Stimulated activated CD8-positive, alpha-beta memory T cell treated with anti-CD3 and anti-CD28 coated beads, Interleukin-15, amount 100 ng/mL, for 4 hours (primary cell): ENCODE measurements at places on chromosomes 2 and 18.

DNA sequence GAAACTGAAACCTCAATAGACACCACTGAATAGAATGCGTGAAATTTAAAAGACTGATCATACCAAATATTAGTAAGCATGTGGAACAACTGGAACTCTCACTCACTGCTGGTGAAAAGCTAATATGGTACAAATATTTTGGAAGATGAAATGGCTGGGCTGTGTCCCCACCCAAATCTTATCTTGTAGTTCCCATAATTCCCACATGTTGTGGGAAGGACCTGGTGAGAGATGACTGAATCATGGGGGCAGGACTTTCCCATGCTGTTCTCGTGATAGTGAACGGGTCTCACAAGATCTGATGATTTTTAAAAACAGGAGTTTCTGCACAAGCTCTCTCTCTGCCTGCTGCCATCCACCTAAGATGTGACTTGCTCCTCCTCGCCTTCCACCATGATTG is 32.0 kb upstream of the MYCN start:
- no peak for DNase-seq

GRCh38 chr2:151632993-151633565 is 101.2 kb downstream of the NEB start:
- DNase-seq = no peak

DNA sequence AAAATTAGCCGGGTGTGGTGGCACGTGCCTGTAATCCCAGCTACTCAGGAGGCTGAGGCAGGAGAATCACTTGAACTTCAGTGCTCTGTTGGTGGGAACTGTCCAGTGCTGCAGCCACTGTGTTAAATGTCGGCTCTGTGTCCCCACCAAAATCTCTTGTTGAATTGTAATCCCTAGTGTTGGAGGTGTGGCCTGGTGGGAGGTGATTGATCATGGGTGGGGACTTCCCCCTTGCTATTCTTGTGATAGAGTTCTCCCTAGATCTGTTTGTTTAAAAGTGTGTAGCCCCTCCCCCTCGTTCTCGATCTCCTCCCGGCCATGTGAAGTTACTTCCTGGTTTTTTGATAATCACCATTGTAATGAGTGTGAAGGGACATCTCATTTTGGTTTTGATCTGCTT is 9.8 kb upstream of the RPL31 start:
- DNase-seq = no peak

- DNase-seq = no peak
Observed at GRCh38 chr2:239370876-239371725, 29.7 kb downstream of the HDAC4 start.

GRCh38 chr2:39593439-39594393 is 72.0 kb upstream of the TMEM178A start:
- no peak for DNase-seq

DNA sequence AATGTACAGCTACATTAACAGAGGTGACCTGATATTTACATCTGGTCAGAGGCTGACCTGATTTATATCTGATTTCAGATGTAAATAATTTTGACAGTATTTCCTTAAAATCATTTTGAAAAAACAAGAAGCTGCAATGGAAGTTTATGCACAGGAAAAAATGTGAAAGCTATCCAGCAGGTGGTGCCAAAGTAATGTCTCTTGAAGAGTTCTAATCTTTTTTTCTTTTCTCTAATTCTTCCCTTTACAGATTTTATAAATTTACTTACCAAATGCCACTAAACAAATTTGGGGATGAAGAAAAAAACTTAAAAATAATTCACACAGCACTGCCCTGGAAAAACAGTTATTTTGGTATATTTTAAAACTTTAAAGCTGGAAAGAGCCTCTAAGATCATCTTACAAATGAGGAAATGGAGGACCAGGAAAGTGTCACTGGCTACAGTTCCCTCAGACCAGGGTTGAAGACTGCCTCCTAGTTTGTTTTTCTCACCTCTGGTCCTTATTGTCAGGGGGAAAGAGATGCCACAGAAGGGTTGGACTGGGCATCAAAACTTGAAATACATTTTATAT is 16.4 kb upstream of the FBLN7 start:
- DNase-seq = peak; percentile 19

DNA sequence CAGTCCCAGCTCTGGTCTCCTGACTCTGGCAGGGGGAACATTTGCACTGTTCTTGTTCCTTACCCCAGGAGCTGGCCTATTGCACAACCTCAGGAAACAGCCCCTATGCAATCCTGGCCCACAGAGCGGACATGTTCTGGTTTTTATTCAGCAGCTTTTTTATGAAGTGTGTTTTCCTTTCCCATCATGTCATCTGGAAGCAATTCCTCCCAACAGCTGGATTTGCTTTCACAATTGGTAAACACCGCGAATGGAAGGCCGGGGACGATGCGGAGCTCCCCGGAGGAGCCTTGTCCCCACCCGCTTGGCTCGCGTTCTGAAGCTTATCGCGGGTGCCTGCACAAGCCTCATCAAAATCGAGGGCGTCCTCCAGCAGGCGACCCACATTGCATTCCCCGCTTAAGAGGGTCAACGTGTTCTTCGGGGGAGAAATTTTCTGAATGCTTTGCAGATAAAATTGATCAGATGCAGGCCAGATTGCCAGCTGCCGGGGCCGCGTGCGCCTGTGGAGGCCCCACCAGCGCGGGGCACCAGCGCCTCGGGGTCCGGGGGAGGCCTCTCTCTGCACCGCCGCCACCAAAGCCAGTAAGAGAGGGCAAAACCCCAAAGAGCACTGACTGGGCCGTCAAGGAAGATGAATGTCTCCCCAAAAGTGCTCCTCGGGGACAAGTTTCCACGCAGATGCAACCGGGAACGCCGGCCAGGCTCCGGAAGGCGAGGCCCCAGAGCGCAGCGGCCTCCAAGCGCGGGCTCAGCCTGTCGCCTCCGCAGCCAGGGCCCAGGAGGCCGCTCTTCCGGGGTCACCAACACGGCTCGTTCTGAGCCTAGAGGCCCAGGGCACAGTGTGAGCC is 60.3 kb upstream of the SP3 start:
- no peak for DNase-seq

DNA sequence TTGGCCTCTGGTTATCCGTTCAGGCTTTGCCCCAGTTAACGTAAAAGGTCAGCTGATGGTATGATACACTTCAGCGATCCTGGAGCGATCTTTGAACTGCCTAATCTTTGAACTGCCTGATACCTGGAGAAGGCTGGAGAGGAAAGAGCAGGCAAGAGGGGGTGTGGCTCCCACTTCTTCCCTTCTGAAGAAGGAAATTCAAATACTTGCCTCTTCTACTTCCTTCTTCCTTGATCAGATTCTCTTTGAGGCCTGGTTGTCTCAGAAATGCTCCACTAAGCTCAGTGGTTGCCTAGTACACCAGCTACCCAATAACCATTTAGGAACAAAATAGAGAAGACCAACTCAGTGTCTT is 619 bp downstream of the GALM start:
- DNase-seq = no peak

DNA sequence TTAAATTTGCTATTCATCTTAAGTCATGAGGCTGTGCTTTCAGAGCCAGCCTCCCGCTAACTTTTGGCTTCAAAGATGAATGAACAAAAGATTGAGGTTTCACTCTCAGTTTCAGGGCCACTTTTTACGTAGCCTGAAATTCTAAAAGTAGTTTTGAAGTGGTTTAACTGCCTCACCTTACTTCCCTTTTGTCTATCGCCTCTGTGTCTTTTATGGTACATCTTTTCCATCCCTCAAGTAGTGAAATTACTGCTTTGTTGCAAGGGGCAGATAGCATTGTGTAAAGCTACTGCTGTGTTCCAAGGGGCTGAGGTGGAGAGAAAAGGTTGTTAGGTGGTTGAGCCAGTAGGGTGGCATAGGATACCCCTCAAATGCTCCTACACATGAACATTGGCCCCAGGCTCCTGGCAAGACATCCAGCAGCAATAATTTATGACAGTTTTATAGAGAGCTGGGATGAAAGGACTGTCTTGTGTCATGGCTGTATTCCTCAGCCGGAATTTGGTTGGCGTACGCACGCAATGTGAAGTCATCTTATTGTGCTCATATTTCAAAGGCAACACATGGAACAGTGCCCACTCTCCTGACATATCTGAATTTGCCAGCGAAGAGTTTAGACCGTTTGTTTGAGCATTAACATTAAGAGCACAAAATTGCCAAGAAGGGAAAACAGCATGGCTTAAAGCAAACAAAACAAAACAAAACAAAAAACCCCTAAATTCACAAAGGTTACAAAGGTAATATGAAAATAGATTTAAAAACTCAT is 32.2 kb downstream of the QPCT start:
- no peak for DNase-seq

GRCh38 chr2:27154488-27154887 is 5.7 kb downstream of the TCF23 start:
- DNase-seq = no peak
